ENCODE measurements at places on chromosomes 12 and 14.

DNA sequence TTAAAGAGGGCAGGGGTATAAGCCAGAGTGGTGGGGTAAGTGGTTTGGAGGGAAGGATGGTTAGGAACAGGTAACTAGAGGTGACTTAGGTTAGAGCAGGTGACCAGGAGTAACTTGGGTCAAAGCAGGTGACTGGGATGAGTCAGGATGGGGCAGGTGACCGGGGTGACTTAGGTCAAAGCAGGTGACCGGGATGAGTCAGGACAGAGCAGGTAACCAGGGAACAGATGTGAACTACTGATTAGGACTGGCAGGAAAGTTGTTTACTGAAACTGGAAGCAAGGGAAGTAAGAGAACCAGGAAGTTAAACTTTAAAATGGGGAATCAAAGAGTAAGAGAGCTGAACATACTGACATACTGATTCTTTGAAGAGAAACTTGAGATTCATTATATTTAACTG lies 57.4 kb downstream of the FSCB start:
- DNase-seq, result no peak

GRCh38 chr14:55366271-55366670 lies 45.4 kb downstream of the ATG14 start:
- no peak for DNase-seq

DNA sequence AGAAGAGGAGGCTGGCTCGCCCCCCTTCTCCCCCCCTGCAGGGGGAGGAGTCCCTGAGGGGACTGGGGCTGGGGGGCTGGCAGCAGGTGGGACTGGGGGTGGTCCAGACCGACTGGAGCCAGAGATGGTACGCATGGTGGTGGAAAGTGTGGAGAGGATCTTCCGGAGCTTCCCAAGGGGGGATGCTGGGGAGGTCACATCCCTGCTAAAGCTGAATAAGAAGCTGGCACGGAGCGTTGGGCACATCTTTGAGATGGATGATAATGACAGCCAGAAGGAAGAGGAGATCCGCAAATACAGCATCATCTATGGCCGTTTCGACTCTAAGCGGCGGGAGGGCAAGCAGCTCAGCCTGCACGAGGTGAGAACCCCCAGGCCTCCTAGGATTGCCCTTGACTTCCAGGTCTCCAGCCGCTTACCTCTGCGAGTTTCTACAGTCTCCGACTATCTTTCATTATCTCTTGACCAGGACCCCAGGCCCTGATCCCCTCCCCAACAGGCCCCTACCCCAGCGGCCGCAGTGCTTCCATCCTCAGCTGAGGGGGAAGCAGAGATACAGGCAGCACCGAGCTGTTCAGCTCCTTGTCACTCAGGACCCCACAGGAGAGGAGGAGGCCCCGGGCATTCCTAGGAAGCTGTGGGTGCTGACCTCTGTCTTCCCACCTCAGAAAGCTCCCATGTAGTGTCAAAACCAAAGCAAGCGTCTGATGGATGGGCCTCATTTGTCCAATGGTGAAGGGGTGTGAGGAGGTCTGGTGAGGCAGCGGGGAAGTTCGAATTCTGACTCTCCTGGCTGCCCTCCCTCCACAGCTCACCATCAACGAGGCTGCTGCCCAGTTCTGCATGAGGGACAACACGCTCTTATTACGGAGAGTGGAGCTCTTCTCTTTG lies 3.0 kb downstream of the NAB2 start:
- DNase-seq, result no peak

DNA sequence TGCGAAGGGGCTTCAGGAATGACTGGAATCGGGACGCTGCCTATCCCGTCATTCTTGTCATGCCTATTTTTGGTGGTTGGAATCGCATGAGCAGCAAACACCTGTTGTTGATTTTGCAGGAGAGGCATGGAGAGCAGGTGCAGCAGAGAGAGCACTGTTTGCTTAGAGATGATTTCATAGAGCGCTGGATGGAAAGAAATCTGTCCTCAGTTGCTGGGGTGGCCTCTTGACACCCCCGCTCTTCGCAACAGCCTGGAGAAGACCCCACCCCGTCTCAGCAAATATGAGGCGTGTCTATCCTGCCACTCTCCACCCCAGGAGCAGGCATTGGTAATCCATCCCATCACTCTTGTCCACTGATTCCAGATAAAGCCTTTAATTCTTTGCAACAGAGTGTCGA lies 19.3 kb upstream of the NCOR2 start:
- peak; percentile 61 for DNase-seq

DNA sequence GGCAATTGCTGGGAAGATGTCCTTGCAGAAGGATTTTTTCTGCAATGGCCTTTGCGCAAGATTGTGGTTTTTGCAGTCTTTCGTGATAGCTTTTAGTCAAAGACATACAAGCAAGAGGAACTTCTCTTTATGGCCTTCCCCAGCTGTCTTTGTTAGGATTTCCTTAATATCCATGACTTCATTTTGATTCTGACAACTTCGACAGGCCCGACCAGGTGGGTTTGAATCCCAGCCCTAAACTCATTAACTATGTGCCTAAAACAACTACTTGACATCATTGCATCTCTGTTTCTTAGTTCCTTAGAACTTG lies 13.3 kb upstream of the VRK1 start:
- no peak for DNase-seq

- no peak for DNase-seq
Observed at GRCh38 chr12:2242816-2243215, 190.0 kb downstream of the CACNA1C start.

GRCh38 chr12:46507766-46508165 lies 135.2 kb upstream of the SLC38A2 start:
- DNase-seq, result no peak

- no peak for DNase-seq
Observed at GRCh38 chr14:52268279-52269061, 972 bp downstream of the PTGDR start.

DNA sequence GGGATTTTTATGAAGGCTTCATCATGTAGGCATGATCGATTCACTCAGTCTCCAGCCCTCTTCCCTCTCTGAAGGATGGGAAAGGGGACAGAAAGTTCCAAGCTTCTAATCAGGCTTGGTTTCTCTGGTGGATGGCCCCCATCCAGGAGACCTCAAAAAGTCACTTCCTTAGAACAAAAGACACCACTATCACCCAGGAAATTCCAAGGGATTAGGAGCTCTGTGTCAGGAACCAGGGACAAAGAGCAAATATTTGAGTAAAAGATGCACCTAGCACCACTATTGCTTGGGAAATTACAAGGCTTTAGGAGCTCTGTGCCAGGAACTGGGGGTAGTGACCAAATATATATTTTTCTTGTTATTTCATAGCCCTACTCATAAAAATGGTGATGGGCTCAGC lies 33.6 kb upstream of the TMX1 start:
- no peak for DNase-seq

DNA sequence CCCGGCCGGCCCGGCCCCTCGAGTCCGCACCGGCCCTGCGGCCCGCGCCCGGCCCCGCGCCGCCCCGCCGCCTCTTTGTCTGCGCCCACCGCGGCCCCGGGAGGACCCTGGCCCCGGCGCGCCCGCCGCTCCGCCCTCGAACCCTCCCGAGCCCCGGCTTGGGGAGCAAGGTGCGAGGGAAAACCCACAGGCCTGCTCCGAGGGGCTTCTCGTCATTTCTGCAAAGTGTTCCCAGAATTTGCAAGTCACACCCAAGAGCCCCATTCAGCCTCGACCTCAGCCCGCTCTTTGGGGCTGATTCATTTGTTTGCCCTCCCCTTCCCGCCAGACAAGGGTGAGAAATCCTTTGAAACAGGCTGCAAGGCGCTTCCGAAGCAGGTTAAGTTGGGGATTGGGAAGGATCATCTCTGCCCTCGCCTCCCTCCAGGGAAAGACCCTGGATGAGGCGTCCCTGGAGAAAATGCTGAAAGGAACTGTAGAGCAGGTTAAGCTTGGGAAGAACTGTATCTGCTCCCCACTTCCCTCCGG lies 325 bp upstream of the CLIP1 start:
- DNase-seq, result no peak

DNA sequence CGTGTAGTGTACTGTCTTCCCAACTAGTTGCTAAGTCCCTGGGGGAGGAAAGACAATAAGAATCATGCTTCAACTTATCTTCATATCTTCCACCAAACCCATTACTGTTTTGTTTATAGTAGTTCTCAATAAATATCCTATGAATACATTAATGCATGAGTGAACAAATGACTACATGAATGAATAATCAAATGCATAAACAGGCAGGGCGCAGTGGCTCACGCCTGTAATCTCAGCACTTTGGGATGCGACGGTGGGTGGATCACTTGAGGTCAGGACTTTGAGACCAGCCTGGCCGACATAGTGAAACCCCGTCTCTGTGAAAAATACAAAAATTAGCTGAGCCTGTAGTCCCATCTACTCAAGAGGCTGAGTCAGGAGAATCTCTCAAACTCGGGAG lies 32.1 kb upstream of the NR2C1 start:
- no peak for DNase-seq

DNA sequence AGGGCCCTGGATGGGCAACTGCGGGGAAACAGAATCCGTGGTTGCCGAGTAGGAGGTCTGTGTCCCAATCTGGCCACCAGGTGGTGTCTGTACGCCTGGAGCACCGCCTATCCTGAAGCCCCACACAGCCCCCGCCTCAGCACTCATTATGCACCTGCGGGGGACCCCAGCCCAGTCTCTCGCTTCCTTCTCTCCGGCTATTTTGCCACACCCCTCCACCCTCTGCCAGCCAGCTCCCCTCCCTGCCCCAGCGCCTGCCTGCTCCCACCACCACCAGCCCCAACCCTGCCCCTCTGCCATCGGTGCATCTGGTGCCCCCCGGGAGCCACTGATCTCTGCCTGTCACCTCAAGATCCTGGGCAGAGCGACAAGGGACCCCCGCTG lies 2.2 kb upstream of the NXPH4 start:
- peak; percentile 71 for DNase-seq

DNA sequence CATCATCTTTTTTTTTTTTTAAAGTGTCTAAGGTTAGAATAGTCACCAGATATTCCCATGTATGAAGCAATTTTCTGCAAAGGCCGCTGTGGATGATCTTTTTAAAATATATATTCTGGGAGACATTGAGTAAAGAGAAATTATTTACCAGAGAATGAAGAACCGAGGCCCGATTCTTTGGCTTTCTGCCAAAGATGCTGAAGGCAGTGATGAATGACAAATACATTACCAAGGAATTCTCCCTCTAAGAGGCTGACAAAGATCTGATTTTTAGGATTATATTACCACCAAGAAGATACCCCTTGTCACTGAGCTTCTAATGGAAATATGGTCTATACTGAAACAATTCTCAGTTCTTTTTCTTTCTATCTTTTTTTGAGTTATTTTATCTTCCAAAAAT lies 336.8 kb downstream of the NAV3 start:
- peak; percentile 3 for DNase-seq

DNA sequence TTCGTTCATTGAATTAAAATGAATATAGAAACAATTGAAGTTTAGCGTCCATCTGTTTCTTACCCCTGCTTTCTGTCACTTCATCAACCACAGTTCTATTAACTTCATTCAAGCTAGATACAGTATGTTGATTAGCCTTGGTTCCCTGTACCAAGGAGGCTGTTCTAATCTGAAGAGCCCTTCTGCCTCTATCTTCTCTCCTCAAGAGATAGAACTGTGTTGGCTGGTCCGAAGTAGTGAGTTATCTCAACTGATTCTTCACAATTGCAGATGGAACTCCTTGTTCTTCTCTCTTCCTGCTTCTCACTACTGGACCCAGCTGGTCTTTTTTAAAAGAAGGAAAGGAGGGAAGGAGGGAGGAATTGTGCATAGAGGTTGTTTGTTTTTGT lies 82.1 kb upstream of the TRAF3 start:
- DNase-seq, result no peak

DNA sequence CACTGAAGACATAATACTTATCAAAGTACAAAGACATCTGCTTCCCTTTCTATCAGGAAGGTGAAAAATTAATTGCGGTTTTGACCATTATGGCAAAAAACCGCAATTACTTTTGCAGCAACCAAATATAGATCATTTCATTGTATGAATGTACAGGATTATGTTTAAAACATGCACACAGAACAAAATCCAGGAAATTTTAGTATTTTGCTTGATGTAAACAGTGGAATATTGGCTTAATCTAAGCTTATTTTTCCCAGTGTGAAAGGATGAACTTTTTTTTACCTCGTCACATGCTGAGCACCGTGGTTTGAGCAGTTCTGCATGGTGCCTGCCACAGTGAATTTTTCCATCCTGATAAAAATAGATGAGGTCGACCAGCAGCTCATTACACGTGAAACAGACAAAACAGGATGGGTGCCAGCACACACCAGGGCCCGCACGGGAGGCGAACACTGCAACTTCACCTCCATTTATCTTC lies 121.2 kb downstream of the PRICKLE1 start:
- DNase-seq, result no peak

DNA sequence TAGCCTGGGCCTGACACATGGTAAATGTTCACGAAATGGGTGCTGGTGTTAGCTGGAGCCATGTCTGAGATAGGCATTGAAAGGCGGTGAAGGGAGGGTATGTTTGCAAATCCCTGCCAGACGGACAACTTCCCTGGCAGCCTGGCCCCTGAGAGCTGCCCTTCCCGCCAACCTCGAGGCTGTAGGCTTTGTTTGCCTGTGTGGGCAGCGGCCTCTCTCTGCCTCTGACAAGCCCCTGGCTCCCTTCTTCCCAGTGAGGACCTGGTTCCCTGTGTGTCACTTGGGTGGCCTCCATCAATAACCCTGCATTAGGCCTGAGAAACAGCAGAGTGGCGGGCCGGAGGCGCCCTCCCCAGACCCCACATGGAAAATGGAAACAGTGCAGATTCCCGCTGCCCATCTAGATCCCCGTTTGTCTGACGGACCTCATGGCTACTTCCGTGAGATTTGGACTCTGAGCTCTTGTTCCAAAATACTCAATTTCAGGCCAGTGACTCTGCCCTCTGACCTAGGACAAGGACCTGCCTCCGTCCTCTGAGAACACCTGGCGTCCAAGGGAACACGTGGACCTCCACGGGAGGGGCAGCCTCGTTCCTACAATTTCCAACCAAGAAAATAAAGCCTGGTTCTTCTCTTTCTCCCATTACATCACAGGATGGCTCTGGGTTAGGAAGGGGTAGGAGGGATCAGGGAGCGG lies 325.5 kb downstream of the DPF3 start:
- no peak for DNase-seq

- no peak for DNase-seq
Observed at GRCh38 chr12:102498471-102498870, 18.1 kb upstream of the IGF1 start.

DNA sequence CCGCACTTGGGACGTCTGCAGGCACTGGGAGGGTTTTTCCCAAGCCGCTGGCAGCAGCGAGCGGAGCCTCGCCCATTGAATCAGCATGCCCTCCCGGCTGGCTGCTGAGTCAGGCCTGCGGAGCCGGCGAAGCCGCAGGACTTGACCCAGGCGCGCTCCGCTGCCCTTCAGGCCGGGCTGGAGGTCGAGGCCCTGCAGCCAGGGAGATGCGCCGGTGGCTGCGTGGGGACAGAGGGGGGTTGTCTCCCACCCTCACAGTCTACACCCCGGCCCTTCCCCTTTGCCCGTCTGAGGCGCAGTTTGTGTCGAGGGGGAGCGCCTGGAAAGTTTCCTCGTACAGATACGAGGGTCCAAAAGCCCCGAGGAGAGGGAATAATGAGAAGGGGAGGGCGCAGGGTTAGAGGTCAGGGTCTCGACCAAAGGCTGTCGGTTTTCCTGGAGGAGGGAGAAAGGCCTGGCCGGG lies 759 bp upstream of the KLC1 start:
- no peak for DNase-seq

GRCh38 chr12:106044773-106045172 lies 94.0 kb downstream of the NUAK1 start:
- no peak for DNase-seq

- DNase-seq, result no peak
Observed at GRCh38 chr12:120936197-120936596, 32.0 kb upstream of the SPPL3 start.

GRCh38 chr14:89309670-89310177 lies 107.3 kb downstream of the FOXN3 start:
- DNase-seq, result no peak
